Activated naive CD8-positive, alpha-beta T cell treated with anti-CD3 and anti-CD28 coated beads for 36 hours (primary cell): ENCODE measurements at places on chromosomes 12 and 14.

GRCh38 chr14:60935319-60935718 is 45.6 kb downstream of the TRMT5 start:
- DNase-seq = no peak

DNA sequence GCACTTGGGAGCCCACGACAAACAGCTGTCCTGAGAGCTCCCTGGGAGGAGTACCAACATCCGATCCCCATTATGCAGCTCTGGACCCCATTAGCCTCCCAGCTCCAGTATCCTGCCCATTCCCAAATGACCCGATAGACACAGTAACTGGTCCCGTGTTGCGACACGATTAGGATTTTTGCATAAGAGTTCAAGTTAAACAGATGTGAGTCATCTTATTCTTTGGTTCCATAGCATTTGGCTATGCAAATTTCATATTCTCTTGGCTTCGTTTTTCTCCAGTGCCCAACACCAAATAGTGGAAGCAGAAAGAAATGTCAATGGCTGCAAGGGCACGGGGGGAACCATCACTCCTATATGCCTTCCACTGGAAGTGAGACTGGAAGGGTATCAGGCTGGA is 43.0 kb upstream of the LRRC10 start:
- no peak for DNase-seq

- DNase-seq = peak; percentile 50
Measured at GRCh38 chr12:52372216-52373154, 5.2 kb upstream of the KRT85 start.

GRCh38 chr12:131468206-131468605 is 242.7 kb upstream of the SFSWAP start:
- DNase-seq = no peak

GRCh38 chr12:111764120-111764821 is 2.5 kb upstream of the ALDH2 start:
- no peak for DNase-seq

DNA sequence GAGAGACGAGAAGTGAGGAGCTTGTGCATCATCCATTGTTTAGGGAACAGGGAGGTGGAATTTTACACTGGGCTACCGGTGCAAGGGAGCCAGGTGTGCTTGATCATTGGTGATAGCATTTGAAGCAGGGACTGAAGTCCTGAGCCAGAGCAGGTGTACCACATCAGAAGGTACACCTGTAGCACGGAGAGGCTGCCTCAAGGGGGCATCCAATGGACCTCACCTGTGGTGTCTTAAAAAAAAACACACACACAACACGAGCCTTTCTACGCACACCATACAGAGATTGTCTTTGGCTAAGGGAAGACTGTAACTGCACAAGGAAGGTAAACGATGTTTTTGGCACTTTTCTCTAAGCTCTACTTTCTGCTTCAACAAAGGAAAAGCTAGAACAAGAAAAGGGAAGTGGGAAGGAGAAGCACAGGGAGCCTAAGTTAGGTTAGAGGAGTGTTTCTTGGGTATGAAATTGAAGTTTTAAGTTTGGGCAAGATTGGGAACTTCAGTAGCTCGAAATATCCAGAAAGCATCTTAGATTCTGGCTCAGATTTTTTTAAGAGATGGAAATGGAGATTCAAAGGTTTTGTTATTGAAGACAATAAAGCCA is 334.3 kb upstream of the FBXO33 start:
- DNase-seq = no peak

GRCh38 chr12:106304797-106305196 is 2.3 kb downstream of the TCP11L2 start:
- DNase-seq = no peak

DNA sequence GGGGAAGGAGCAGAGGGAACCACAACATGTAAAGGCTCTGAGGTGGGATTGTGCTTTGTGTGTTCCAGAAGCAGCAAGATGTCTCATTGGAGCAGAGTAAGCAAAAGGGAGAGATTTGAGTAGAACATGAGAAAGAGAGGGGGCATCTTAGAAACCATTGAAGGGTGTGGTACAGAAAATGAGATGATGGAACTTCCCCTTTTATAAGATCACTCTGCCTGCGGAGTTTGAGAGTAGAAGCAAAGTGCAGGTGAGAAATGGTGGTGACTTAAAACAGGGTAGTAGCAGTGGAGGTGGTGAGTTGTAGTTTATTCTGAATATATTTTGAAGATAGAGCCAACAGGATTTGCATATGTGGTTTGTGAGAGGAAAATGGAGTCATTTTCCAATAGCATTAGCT is 56.0 kb downstream of the FBXO34 start:
- no peak for DNase-seq

- DNase-seq = no peak
Measured at GRCh38 chr12:70590549-70591226, 46.5 kb downstream of the PTPRB start.

- DNase-seq = no peak
Measured at GRCh38 chr14:77097006-77097699, 905 bp upstream of the CIPC start.

- no peak for DNase-seq
Measured at GRCh38 chr12:18752947-18753346, 15.0 kb downstream of the CAPZA3 start.

- DNase-seq = peak; percentile 41
Measured at GRCh38 chr14:106436310-106436905, 910.0 kb downstream of the TMEM121 start.

- DNase-seq = no peak
Measured at GRCh38 chr12:3837049-3837448, 36.1 kb downstream of the PARP11 start.

DNA sequence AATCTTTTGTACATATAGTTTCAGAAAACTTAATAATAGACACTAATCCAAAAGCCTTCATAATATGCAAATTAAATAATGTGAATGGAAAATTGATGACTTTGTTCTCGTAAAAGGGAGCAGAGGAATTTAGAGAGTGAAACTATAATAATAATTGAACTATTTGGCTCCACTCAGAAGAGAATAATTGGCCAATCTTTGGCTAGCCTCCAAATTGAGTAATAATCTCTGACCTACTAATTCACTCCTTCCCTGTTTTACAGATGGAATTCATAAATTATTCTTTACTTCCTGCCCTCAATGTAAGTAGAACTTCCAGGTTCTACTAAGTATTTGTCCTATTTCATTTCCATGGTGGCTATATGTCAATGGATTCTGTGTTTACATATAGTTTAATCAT is 15.8 kb downstream of the TRIM9 start:
- DNase-seq = no peak

- DNase-seq = no peak
Measured at GRCh38 chr12:50655374-50655921, 108.5 kb upstream of the ATF1 start.

GRCh38 chr14:29140016-29140415 is 373.4 kb downstream of the FOXG1 start:
- no peak for DNase-seq

DNA sequence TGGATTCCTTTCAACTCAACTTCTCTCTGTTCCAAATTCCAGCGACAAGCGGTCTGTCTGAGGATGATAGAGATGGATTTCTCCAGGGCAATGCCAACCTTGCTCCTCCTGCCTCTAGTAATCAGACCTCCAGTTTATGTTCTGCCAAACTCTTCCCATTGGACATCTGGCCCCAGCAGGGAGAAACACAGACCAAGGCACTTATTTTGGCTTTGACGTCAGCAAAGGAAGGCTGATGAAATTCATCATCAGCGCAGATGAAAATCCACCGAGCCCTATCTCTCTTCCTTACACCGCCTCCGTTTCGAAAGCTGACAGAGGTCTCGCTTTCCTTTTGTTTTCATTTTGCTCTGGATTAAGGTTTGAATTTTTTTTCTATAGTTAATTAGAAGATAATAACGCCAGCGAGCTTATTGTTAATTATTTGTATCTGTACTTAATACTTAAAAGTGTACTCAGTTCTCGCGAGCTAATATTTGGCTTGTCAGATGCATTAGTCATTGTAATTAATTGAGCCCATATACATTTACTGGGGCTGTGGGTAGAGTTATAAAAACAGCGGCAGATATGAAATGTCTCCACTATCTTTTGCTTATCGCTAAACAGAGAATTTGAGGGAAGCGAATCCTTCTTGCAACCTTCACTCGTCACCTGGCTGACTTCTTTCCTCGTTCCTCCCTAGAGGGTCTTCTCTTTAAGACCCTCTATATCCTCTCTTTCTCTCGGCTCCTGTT is 35.9 kb upstream of the MED13L start:
- no peak for DNase-seq

GRCh38 chr14:60989599-60989998 is 8.6 kb downstream of the SLC38A6 start:
- no peak for DNase-seq

GRCh38 chr14:104687601-104688504 is 1.6 kb upstream of the INF2 start:
- no peak for DNase-seq

GRCh38 chr12:12979126-12979525 is 20.9 kb downstream of the HEBP1 start:
- DNase-seq = no peak

- no peak for DNase-seq
Measured at GRCh38 chr14:75181293-75182062, 5.1 kb upstream of the TMED10 start.

- no peak for DNase-seq
Measured at GRCh38 chr14:65880507-65880906, 468.0 kb downstream of the FUT8 start.

DNA sequence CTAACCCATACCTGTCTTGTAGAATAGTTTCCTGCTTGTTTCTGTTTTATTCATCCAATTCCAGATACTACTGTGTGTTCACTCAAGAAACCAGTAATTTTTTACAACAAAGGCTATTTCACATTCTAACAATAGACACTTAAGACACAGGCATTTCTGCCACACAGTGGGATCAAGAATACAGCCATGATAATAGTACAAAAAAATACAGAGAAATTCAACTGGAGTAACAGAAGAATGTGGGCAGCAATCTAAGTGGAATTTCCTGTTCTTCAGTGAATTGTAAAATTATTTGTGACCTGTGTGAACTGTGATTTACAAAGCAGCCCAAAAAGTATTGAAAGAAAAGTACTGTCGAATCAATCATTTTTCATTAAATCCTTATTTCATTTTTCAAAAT is 282.9 kb downstream of the CCER1 start:
- DNase-seq = no peak

DNA sequence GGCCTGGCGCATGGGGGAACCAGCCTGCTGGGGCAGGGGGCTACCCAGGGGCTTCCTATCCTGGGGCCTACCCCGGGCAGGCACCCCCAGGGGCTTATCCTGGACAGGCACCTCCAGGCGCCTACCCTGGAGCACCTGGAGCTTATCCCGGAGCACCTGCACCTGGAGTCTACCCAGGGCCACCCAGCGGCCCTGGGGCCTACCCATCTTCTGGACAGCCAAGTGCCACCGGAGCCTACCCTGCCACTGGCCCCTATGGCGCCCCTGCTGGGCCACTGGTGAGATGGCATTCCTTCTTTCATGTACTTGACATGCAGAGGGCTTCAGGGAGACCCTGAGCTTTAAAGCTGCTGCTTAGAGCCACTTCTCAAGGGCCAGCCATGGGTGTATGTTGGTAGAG is 9.0 kb downstream of the LGALS3 start:
- no peak for DNase-seq

DNA sequence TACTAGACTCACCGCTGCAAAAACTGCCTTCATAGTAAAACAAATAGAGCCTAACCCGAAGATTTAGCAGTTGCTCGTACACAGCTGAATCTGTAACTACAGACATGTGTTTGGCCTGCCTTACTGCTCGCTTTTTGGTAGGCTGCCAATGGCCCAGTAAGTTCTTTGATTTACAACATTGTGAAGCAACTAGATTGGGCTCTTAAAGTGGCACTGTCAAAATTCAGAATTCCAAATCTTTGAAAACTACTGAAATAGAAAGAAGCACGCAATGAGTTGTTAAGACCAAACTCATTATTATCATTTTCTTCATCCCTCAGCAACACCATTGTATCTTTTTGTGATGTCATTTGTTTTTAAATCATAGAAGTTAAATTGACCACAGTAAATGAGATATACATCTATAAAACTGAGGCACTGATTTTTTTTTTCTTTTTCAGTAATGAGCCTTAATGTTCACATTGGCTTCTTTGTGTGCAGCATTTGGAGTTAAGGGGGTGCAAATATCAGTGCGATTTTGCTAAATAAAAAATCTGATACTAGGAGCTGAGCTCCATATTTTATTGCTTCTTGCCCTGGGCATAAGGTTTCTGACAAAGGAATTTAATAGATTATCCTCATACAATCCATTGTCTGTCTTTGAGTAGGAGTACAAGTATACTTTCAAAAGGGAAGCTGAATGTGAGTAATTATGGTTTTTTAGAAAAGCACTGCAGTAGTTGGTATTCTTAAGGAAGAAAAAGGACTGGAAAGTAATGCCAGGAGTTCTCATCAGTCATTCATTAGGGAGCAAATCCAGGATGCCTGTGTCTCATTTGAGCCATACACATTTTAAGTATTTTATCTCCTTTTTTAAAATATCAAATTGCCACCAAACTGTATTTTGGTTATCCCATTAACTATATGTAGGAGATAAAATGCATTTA is 138.5 kb downstream of the KICS2 start:
- DNase-seq = no peak

DNA sequence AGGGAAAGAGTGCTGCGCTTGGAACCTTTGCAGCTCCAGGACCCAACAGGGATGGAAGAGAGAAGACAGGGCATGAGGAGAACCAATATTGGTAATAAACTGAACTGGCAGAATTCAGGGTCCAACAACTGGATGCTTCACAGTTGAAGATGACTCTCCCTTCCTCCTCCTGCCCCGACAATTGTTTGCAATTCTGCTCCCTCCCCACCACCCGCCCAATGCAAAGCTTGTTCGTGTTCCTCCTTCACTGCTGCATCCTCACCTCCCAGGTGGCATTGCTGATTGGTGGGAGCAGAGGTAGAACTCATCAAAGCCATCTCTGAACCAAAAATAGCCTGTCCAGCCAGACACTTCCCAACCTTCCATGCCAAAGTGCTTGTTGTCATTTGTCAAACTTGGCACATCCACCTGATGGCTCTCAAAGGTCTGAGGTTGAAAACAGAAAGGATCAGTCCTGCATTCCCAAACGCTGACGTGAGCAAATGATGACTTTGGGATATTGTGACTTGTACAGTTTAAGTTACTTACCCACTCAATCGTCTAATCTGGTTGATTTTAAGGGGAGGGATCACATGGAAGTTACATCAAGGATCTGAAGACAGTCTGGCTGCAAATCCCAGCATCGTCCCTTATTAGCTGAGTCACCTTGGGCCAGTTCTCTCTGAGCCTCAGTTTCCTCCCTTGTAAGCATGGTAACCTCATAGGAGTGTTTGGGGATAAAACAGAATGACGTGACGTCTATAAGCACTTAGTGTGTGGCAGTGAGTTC is 242.6 kb upstream of the CRY1 start:
- DNase-seq = no peak
